ENCODE measurements at places on chromosomes 11 and 22. TPM values are rescaled to one million over a fixed set of nuclear protein-coding genes. Genes with fewer than 3 reads are reported as not detected.

The KRTAP5-9 gene
- total RNA-seq: 0.26 TPM

The PRR5L gene
- 2.0 TPM for total RNA-seq

The MISFA gene
- 8.4 TPM for total RNA-seq

The LRRC4C gene
- total RNA-seq: 2.0 TPM

The MYRF gene
- 128 TPM for total RNA-seq

The NRIP3 gene
- 0.65 TPM for total RNA-seq

The SAA4 gene
- not detected for total RNA-seq

The C22orf31 gene
- total RNA-seq: not detected

The SYCE3 gene
- total RNA-seq: not detected

The DAGLA gene
- total RNA-seq: 9.3 TPM

The NDUFS3 gene
- 102 TPM for total RNA-seq
